Coronary artery (tissue), 2 donors: ENCODE measurements at places on chromosomes 2 and 18.

GRCh38 chr2:179825494-179825893 is 35.9 kb downstream of the ZNF385B start:
- DNase-seq = no peak

DNA sequence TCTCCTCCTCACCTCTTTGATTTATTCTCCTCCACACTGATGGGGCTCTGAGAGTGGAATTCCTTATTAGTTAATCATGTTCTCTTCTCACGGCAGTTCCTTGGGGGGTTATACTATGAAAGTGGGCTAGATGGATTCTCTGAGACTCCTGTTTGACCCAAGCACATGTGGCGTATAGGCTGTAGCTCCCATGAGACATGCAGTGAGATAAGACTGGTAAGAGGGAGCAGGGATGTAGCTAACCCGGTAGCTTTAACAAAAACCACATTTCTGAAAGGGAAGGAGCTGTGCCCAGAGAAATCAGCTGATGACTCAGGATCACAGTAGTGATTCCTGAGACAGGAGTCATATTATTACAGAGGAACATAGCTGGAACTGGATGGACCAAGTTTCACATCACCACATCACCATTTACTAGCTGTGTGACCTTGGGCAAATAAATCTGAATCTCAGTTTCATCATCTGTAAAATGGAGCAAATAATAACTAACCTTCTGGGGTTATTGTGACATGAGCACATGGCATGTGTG is 82.9 kb downstream of the CRIM1 start:
- DNase-seq = no peak

- no peak for DNase-seq
Measured at GRCh38 chr2:120898961-120899750, 163.5 kb downstream of the GLI2 start.

GRCh38 chr2:101415220-101415619 is 27.9 kb upstream of the CREG2 start:
- DNase-seq = peak; percentile 24

DNA sequence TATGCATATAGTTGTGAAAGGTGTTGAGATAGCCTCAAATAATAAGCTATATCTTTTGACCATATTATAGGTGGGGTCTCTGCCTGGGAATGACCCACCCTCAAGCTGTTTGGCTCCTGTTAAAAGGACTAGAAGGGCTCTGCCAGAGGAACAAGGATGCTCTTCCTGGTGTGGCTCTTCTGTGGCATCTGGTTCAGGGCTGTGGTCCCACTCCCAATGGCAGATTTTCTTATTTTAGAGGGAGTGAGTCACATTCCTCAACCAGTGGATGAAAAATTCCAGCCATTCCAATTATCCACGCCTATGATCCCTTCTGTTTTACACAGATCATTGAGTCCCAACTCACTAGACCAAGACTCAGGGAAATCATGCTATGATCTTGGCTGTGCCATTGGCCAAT is 119.9 kb downstream of the PARD3B start:
- no peak for DNase-seq

DNA sequence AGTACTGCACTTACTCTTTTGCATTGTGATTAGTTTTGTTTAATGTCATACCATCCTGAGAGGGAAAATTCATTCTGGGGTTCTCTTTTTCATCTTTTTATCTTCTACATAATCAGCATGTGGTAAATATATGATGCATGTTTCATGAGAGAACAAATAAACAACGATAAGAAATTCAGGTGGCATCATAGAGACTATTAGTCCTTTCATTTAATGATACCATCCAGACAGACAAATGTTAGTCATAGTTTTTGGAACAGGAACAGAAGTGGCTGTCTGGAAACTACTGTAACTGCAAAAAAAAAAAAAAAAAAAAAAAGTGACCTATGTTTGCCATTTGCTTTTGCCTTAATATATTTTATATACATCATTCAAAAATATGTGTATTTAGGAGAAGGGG is 761.0 kb downstream of the EPHA4 start:
- no peak for DNase-seq

DNA sequence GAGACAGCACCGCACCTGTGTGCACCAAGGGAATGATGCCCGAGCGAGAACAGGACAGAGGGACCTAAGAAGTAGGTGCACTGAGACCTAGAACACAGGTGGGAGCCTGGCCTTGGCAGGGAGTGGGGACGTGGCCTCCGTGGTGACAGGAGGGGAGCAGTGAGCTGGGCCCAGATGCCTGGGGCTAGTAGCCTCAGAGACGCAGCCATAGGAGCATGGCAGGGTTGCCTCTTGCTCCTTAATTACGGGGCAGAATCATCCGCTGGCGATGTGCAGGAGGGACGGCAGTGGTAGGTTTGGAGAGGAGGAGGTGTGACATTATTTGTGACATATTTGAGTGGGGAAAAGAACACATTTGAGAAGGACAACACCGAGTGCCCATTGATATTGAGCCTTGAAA is 57.0 kb upstream of the HPCAL1 start:
- DNase-seq = no peak

- no peak for DNase-seq
Measured at GRCh38 chr2:136019306-136019705, 33.9 kb upstream of the DARS1 start.
